ENCODE measurements at places on chromosomes 12 and 14. TPM values are rescaled to one million over a fixed set of nuclear protein-coding genes. Genes with fewer than 3 reads are reported as not detected.

The GPR135 gene
- total RNA-seq, result 9.1 TPM

The LIN7A gene
- 42.9 TPM for total RNA-seq

The RNF212B gene
- not detected for total RNA-seq

The RIPK3 gene
- total RNA-seq, result not detected

The NYNRIN gene
- total RNA-seq, result 0.12 TPM

The NAV3 gene
- 9.4 TPM for total RNA-seq
